ENCODE measurements at places on chromosomes 13 and 19.

DNA sequence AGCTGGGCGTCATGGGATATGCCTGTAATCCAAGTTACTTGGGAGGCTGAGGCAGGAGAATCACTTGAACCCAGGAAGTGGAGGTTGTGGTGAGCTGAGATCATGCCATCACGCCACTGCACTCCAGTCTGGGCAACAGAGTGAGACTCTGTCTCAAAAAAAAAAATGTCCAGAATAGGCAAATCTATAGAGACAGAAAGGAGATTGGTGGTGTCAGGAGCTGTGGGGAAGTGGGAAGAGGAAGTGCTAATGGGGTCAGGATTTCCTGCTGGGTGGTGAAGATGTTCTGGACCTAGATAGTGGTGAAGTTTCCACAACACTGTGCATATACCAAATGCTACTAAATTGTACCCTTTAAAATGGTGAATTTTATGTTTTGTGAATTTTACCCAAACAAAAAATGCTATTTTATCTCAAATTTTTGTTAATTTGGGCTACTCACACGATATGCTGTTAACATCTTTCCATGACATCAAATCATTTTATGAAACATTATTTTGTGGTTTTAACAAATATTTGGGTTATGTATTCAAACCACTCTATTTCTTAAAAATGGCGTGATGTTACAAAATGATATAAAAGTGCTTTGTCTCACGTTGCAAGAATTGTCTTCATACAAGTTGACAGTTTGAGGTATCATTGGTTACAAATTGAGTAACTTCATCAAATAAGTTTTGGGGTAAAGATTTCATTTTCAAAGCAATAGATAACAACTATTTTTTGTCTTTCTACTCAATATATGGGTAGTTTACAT, 7.4 kb upstream of the CYP4F3 start:
- no peak for DNase-seq

GRCh38 chr19:1465191-1466016, 13.6 kb downstream of the C19orf25 start:
- DNase-seq, result no peak

DNA sequence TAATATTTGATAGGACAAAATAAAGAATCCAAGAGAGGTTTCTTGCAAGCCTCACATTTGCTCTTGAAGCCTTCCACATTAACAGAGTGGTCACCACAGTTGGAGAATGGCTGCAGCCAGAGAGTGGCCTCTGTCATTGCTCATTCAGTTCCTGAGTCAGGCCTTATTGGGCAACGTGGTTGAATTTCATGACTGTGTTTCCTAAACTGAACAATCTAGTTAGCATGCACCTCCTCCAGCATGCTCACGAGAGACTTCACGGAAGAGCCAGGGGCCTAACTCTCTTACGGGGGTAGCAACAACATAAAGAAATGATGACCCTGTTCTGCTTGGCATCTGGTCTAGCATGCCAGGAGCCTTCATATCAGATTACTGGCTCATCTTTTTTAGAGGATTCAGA, 9.6 kb upstream of the UBL3 start:
- no peak for DNase-seq

GRCh38 chr19:10669246-10669645, 15.1 kb downstream of the ILF3 start:
- DNase-seq, result no peak

DNA sequence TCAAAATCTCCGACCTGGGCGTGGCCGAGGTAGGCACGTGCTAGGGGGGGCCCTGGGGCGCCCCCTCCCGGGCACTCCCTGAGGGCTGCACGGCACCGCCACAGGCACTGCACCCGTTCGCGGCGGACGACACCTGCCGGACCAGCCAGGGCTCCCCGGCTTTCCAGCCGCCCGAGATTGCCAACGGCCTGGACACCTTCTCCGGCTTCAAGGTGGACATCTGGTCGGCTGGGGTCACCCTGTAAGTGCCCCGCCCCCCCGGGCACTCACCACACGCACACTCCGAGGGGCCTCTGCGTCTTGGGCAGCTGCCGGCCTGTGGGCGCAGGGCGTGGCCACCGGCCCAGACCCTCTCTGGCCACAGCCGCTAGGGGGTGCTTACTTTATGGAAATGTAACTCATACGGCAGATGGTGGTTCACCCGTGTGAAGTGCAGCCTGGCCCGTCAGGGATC, 14.9 kb downstream of the STK11 start:
- no peak for DNase-seq

DNA sequence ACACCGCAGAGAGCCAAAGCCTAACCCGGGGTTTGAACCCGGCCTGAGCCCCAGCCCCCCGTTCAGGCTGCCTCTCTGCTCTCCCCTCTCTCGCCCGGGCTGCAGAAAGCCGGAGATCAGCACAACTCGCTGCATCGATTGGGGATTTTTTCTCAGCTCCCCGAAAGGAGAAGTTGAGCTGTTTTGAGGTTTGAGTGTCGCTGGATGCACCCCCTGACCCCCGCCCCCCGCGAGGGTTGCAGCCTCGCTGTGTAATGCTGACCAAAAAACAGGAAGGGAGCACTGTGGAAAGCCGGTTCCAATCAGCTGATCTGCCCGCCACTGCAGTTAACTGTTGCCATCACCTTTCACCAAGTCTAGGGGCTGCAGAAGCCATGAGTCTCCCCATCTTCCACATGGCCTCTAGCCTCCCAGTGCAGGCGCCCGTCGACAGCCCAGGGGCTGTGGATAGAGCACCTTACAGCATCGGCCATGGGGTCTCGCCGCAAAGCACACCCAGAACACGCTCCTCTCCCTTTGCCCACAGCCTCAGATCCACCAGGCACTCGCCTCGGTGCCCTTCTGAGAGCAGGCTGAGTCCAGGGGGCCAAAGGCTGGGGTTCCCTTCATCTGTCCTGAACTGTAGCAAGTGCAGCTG, 34.5 kb downstream of the MYO9B start:
- no peak for DNase-seq

DNA sequence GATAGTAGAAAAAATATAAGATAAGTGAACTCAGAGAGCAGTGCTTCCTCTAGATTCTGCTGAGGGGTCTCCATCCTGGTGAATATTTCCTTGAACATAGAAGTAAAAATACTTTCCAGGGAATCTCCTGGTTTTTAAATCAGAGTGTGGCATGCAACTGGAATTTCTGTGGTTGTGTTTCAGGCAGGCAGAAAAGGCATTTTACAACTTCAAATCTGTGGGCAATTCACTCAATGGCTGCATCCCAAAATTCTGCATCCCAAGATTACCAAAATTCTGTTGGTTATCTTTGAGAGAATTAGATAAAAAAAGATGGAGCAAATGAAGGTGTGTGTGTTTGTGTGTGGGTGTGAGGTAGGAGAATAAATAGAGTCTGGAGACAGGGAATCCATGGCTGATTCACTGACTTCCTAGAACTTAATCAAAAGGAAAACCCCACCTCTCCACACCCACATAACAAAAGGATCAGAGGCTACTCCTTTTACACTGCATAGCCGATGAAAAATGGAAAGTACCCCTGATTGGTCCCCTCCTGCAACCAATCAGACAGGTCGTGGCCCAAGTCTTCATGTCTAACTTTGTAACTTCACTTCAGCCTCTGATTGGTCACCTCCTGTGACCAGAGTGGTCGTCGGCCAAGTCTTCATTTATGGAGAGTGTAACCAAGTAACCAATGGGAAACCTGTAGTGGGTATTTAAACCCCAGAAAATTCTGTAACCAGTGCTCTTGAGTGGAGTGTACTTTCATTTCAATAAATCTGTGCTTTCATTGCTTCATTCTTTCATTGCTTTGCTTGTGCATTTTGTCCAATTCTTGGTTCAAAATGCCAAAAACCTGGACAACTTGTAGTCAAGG, 112.8 kb downstream of the DLEU7 start:
- DNase-seq, result no peak

- no peak for DNase-seq
These were observed 92.4 kb downstream of the KL start for GRCh38 chr13:33108620-33109019.
